SW480 (cell line): ENCODE measurements at places on chromosomes 1 and 21.

DNA sequence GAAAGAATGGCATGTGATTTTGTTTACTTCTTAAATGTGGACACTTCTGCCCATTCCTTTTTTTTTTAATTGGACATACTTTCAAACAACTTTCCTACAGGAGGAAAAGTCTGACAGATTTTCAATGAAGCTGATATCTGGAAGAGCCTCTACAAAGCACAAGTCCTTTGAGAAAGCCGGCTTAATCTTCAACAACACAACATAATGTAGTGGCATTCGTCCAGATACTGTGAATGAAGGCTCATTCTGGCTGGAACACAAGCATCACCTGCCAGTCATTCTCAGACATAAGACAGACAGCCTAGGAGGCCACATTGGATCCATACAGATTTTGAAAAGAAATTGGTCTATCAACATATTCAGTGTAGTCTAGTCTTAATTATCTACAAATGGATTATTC is 4.9 kb downstream of the OTUD7B start:
- no peak for DNase-seq

DNA sequence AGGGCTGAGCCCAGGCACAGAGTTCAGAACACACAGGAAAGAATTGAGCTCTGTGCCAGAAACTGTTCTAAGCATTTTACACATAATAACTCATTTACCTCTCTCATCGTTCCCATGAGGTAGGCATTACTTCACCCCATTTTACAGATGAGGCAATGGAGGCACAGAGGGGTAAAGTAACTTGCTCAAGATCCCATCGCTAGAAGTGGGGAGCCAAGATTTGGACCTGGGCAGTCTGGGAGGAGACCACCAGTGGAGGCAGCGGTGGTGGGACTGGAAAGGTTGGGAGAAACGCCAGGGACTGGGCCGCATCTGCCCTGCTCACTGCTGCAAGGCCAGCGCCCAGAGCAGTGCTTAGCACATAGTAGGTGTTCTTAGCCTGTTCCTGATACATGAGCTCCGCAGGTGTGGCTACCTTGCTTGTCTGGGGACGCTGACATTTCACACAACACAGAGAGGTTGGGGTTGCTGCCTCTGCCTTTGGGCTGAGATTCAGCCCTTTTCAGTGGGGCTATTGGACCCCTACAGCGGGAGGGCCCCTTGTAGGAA is 27.8 kb upstream of the EPS8L3 start:
- no peak for DNase-seq

- no peak for DNase-seq
Observed at GRCh38 chr21:42395302-42395701, 550 bp downstream of the TMPRSS3 start.

DNA sequence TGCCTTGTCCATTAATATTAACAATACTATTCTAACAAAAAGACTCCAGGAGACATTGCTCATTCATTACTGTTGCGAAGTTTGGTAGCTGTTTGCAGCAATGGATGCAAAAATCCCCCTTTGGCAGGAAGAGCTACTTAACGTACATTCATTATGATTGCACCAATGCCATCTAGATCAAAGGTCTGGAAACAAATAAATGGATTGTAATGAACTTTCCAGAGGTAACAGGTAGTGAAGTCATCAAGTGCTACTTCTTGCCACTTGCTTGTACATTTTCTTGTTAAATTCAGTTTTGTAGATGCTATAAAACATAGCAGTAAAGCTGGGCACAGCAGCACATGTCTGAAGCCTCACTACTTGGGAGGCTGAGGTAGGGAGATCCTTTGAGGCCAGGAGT is 93.9 kb downstream of the DDAH1 start:
- no peak for DNase-seq

DNA sequence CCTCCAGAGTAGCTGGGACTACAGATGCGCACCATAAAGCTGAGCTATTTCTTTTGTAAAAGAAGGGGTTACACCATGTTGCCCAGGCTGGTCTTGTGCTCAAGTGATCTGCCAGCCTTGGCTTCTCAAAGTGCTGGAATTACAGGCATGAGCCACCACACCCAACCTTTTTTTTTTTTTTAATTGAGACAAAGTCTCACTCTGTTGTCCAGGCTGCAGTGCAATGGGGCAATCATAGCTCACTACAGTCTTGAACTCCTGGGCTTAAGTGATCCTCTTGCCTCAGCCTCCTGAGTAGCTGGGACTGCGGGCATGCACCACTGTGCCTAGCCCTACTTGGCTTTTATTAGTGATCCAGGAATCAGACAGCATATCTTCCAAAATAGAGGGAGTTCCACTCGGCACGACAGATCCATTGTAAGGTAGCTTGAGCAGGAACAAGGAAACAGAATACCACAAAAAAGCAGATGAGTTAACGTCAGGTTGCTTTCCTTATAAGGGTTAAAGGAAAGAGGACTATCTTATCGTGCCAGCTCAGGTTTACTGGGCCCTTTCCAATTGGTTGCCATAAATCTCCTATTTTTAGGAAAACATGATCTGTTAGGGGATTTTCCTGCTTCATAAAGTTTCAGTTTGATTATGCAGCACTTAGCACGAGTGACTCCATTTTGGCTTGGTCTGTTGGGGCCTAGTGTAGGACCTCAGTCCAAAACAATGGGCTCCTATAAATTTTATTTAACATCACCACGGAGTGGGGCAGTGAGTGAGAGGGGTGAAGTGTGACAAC is 45.2 kb downstream of the NENF start:
- DNase-seq = no peak

DNA sequence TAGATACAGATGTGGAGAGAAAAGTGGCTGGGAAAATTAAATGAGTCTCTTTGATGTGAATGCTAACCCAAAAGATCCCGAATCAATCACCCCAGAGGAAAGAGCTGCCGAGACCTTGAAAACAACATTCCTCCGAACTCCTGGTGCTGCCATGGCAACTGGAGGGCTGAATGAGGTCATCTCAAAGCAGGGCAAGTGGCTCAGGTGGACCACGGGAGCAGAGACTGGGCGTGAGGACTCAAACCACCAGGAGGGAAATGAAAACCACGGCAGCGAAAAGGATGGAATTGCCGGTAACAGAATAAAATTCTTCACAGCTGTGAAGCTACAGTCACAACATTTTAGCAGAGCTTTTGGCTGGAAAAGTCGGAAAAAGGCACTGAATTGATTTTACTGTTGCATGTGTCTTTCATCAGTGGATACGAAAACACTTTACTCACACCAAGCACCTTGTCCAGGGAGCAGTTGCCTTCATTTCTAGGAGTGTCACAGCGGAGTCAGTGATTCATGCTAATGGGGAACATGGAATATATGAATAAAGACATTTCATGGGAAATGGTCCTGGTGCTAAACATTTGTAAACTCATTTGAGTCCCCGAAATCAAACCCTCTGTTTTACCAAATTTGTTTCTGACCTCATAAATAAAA is 23.2 kb upstream of the BECN2 start:
- peak; percentile 43 for DNase-seq
